Skin of body (tissue), 3 donors: ENCODE measurements at places on chromosomes 5 and 9. TPM values are rescaled to one million over a fixed set of nuclear protein-coding genes. Genes with fewer than 3 reads are reported as not detected.

- peak; percentile 42 for DNase-seq
Observed at GRCh38 chr5:4703931-4704458, 436.1 kb upstream of the ADAMTS16 start.

DNA sequence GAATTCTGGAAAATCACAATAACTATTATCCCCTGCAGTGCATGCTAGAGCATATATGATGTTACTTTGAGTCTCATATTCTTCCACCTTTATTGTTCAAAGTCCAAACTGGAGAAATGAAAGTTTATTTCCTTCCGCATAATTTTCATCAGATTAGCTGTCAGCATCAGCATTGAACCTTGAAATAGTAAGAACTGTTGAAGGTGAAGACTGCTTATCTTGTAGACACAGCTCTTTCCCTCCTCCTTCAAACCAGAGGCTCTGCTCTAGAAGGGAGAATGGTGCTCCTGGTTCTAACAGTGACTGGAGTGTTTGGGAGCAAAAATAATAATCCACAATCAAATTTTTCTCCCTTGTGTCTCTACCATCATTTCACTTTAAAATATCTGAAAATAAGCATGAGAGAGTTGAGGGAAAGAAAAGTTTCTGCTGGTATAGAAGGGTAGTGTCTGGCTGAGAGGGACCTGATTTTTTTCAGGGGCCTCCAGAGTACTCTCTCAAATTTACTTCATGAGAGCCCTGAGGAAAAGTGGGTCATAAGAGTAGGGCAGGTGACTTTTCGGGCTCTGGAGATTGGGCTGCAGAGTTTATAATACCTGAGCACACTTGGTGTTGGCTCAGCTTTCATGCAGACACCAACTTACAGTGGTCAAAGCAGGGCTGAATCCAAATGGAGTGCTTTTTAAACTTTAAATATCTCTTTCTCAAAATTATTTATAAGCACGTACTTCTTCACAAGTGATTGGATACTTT, 170.4 kb downstream of the ZDHHC21 start:
- no peak for DNase-seq

DNA sequence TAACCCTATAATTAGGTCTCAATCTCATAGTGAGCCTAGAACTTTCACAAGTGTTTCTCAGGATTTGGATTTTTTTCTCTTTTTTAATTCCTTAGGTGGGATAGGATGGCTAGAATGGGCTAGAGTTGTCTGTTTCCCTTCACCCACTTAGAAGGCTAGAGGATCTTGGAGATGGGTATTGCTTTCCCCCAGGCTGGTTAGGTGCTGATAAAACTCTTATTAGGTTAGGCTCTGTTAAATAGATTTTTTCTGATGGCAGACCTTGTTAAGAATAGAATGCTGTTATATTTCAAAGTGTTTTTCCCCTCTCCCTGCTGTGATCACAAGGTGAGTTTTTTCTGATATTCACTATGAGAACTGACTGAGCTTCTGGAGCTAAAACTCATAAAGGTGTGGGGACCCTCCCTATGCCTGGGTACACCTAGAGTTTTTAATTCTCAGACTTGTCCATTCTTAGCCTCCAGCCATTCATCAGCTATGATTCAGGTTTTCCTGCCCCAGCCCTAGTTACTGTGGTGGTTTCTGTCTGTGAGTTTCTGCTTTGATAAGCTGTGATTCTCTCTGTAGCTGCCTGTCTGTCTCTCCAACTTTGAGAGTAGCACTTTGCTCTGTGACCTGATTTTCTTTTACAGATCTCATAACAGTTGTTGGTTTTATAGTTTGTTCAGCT, 132.4 kb downstream of the HACD4 start:
- no peak for DNase-seq

GRCh38 chr5:56610093-56610698, 205.2 kb upstream of the MAP3K1 start:
- no peak for DNase-seq

- no peak for DNase-seq
Observed at GRCh38 chr5:14064841-14065240, 78.3 kb upstream of the TRIO start.

DNA sequence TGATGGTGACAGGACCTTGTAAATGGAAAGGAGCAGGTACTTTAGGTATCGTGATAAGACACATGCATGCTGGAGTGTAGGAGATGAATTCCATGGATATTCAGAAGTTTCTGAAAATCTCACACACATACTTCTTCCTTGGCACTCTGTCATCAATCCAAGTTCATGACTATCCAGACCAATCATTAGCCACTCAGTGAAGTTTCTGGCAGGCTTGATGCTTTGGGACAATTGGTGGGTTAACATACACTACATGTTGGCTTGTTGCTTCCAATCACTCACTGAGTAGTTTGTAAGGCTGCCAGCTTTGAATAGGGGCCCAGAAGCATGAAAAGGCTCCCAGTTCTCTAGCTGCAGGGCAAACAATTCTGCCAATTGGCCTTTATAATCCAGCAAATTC, 147.6 kb downstream of the CEMIP2 start:
- DNase-seq, result no peak

DNA sequence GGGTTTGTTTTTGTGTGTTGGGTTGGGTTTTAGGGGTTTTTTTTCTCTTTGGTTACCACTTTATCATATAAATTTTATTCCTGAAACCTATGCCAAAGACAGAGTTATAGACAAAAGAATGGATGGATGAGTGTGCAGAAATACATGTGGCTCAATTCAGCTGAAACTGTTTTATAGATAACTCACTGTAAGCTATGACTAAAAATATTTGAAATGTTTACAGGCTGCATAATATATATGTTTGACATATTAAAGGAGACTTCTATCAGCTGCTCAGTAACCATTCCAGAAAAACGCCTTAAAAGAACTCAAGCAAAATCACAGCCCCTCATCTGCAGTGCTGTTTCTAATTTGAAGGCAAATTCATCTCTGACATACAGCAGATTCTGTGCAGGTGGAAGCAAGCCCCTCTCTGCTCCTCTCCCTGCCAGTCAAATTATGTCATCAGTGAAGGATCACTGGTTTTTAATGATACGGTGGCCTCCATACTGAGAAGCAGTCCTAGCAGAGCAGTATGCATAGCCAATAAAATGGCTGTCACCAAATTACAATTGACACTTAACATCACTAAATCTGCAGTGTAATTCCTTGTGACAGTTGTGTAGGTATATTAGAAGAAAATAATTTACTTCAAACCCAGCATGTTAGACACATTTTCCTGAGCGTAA, 301.6 kb downstream of the NR2F1-AS1 start:
- no peak for DNase-seq

GRCh38 chr5:72208324-72208926, 101.2 kb downstream of the MAP1B start:
- no peak for DNase-seq

DNA sequence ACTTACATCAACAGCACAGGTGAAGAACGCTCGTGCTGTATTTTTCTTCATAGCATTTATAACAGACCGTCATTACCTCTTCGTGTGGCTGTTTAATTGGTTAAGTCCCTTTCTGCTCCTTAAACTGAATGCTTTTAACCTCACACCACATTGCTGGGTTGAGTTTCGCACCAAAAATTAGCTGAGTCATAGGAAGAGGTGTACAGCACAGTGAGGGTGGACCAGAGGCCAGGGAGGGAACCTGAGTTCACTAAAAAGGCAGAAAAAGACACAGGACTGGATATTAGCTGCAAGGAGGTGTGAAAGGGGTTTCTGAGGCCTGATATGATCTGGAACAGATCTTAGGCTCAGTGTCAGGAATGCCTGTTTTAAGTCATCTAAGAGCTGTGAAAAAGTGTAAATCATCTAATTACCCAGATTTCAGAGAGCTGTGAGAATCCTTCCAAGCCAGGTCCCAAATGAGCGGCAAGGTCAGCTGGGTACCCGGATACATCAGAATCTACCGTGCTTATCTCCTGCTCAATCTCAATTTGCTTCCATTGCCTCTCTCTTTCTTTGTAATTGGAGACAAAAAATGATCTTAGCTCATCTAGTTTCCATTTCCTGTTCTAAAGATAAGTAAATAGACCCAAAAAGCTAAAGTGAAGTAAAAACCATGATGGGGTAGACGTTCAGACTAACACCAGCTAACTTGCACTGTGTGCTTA, 7.1 kb upstream of the CFAP90 start:
- DNase-seq, result no peak

DNA sequence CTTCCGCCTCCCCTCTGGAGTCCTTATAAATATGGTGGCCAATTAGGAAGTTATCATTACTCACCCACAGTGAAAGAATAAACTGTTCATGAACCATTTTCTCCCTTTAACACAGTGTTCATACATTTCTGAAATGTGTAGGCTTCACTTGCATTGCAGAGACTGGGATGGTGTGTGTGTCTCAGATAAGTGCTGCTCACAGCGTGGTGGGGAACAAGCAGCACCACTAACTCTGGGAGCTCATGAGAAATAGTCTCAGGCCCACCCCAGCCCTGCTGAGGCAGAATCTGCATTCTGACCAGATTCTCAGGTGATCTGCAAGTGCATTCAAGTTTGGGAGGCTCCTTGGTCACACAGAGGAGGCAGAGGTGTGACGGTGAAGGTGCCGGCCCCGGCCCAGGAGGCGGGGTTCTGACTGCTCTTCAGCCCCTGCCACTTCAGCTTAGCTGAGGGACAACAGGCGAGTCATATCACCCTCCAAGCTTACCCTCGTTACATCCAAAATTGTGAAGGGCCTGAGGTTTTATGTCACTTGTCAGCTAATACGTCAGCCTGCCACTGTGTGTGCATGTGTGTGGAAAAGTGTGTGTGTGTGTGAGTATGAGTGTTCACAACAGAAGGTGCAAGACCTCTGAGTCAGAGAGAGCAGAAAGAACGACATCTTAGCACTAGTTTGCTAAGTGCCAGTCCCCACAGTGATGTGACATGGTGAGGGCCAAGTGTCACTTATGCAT, 34.7 kb downstream of the DAP start:
- no peak for DNase-seq

GRCh38 chr9:11469745-11470144, 856.9 kb upstream of the PTPRD start:
- DNase-seq, result no peak

DNA sequence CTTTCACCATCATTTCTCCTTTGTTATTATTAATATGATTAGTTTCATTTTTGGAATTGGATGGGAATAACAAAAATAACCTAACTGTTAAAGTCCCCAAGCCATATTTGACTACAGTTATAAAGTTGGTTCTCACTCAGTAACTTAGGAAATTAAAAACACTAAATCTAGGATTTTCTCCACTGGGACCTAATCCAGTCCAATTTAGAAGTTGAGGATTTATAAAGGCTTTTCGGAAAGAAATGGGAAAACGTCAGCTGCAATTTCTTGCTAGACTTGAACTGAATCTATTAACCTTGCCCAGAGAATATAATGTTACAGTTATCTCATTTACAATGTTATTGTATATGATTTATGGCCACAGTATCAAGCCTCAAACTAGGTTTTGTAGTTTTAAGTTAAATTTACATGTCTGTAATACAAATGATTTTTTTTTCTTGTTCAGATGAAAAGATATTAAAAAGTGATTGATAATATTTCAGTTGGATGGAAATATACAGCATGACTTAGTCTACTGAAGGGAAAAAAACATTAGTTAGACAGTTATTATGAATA, 524.3 kb upstream of the GRAMD2B start:
- no peak for DNase-seq

DNA sequence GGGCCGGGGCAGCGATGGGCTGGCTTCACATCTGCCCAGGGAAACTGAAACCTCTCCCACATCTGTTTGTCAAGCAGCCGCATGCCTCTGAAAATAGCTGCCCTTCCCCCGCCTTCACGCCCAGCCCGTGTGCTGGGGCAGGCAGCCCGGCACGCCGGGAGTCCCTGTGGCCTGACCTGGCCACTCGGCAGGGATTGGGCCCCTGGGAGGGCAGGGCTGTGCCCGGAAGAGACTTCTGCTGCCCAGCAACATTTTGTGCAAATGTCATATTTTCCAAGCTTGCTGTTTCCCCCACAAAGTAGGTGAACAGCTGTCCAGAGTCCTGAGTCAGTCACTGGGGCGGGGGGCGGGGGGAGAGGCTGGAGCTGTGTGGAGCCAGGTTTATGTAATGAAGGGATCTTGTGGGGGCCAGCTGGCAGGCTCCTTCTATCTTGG, 8.2 kb downstream of the COL27A1 start:
- peak; percentile 46 for DNase-seq

GRCh38 chr5:177526791-177527190, 10.0 kb upstream of the DDX41 start:
- no peak for DNase-seq

DNA sequence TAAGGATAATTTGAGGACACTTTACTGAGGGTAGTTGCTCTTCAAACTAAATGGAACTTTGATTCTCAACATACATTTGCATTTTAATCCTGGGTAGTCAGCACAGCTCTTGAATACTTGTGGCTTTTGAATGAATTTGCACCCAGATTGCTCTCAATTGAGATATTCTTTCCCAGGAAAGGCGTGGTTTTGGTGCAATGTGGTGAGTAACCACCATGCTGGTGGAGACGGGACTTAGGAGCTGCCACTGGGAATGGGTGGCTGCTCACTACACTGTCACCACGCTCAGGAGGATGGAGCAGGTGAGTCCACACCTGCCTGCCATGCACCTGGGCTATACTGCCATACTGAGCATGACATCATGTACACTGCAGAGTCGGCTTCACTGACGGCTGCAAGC, 99.2 kb downstream of the IRX1 start:
- DNase-seq, result no peak

- DNase-seq, result no peak
Observed at GRCh38 chr5:76958991-76959767, 6.3 kb downstream of the CRHBP start.

DNA sequence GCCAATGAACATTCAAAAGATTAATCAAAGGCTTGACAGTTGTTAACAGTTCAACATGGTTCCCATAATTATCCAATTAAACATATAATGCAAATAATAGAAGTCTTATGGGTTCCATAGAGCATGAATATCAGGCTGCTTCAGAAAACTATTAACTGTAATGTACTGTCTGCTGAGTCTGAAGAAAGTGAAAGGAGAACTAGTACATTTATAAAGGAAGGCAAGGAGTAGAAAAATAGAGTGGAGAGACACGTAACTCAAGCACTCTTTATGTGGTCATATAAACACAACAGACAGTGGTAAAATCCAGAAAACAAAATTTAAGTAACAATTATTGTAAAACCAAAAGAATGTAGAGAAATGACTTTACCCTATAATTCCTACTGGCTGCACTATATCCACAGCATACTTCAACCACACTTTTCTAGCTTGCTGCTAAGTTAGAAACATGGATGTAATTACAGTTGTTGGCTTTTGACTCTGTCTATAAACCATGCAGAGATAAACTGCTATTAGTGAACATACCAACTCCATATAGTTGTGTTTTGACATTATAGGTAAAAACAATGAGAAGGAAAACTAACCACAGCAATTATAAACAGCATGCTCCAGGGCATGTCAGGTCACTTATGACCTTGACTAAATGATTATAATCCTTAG, 32.7 kb downstream of the NFIB start:
- peak; percentile 49 for DNase-seq

DNA sequence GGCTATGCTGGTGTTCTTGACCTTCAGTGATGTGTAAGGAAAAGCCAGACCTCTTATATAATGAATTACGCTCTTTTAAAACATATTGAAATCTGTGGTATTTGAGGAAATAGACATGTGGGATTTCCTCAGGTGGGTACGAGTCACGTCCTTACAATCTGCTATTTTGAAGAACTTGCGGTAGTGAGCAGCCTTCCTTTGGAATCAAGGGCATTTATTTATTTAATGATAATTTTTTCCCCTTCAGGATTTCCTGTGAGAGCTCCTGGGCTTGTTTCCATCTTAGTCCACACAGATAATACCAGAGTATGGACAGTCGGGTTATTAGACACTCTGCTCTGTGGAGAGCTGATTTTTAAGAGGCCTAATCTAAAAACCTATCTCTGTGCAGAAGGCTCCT, 167.9 kb downstream of the ARHGEF28 start:
- no peak for DNase-seq

TMEM171 gene
- 0.49 TPM for total RNA-seq

SUSD3 gene
- total RNA-seq, result 3.0 TPM

PPP3R2 gene
- total RNA-seq, result not detected

PRUNE2 gene
- total RNA-seq, result 13.6 TPM

NUTM2F gene
- total RNA-seq, result not detected
